H7 (cell line): ENCODE measurements at places on chromosomes 2 and 18.
A peak's percentile ranks its signal among the peaks of the same experiment; 100 is the strongest.

GRCh38 chr2:173048897-173049661 lies 26.6 kb upstream of the MAP3K20 start:
- DNase-seq: no peak

DNA sequence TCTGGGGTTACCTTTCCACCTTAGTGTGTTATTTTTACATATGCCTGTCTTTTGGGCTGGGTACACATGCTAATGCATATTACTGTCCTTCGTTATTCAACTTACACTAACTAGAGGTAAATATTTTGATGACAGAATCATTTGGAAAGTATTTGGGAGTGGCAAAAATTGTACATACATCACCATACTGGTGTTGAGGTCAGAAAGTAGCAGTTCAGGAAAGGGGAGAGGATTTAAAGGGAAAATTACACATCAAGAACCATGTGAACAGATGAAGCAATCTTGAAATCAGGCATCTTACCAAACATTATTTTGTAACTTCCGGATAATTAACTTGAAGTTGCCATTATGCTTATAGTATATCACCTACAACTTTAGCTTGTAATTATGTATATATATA lies 379.7 kb downstream of the RND3 start:
- no peak for DNase-seq

- no peak for DNase-seq
These were observed 298.4 kb upstream of the ZNF521 start for GRCh38 chr18:25650201-25650941.

DNA sequence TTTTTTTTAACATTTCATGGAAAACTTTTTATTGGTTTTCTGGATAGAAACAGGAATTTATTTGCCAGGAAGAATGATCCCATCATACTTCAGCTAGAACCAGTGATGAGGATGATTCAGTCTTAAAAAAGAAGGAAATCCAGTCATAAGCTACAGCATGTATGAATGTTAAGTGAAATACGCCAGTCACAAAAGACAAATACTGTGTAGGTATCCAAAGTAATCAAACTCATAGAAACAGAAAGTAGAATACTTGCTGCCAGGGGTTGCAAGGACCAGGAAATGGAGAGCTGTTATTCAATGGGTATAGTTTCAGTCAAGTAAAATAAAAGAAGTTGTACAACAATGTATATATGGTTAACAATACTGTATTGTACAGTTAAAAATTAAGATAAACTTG lies 21.3 kb downstream of the PSME4 start:
- DNase-seq: no peak

GRCh38 chr2:202002381-202002780 lies 31.3 kb upstream of the FZD7 start:
- DNase-seq: peak; percentile 60

GRCh38 chr2:180412219-180412618 lies 405.1 kb upstream of the CWC22 start:
- DNase-seq: no peak

- DNase-seq: no peak
These were observed 42.3 kb upstream of the ALPP start for GRCh38 chr2:232336241-232336736.

DNA sequence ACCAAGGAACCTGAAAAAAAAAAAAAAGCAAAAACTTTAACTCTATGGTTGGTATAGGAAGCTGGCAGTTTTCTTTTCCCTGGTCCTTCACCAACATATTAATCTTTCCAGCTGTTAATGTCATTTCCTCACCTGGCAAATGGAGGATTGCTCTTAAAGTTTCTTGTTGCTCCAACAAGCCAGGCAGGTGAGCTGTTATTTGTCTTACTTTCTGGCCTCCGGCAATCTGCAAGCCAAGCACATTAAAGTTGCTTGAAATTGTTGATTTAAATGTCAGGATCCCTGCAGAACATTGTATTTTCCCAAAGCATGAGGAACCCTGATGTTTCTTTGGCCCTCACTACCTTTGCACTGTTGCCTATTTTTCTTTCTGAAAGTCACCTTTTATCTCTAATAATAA lies 664.9 kb downstream of the METTL4 start:
- DNase-seq: no peak

- no peak for DNase-seq
These were observed 293.1 kb upstream of the KLHL29 start for GRCh38 chr2:23091900-23092299.

DNA sequence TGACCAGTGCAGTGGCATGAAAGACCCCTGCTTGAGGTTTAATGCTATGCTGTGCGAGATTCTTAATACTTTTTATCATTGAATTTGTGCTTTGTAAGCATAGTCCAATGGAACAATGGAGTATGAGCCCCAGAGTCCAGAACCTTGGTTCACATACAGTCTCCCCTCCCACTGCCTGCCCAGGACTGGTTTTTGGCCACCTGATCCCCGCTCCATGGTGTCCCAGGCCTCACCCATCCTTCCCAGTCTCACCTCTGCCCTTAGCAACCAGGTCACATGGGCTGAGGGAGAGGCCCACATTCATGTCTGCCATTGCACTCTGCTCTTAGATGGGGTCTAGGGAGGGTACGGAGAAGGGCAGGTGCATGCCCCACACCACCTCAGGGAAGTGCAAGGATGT lies 6.3 kb downstream of the PDE11A start:
- no peak for DNase-seq

DNA sequence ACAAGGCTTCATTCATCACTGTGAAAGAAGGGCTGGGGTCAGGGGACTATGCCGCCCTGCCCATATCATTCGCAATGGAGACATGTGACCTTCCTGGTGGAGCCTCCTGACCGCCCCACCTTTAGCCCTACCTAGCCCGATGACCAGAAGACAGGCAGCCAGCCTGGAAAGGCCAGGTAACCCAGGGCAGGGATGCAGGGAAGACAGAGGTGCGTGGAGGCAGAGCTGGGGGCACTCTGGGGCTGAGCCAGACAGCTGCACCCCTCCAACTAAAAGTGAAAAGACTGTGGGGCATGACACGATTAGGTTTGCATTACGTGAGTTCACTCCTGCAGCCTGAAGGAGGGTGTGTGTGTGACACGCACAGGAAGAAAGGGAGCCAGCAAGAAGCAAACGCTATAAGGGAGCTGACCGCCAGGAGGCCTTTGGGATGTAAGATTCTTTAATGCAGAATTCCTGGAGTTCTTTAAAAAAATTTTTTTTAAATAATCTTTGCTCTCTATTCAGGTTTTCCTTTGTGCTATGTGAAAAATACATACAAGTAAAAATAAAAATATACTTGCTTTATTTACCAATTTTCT lies 3.7 kb upstream of the HES6 start:
- peak; percentile 72 for DNase-seq

- DNase-seq: no peak
These were observed 205.7 kb downstream of the NEDD4L start for GRCh38 chr18:58249712-58250111.

- no peak for DNase-seq
These were observed 187.8 kb downstream of the FTCDNL1 start for GRCh38 chr2:199663157-199663556.

GRCh38 chr18:79197531-79197930 lies 128.3 kb downstream of the ATP9B start:
- no peak for DNase-seq

DNA sequence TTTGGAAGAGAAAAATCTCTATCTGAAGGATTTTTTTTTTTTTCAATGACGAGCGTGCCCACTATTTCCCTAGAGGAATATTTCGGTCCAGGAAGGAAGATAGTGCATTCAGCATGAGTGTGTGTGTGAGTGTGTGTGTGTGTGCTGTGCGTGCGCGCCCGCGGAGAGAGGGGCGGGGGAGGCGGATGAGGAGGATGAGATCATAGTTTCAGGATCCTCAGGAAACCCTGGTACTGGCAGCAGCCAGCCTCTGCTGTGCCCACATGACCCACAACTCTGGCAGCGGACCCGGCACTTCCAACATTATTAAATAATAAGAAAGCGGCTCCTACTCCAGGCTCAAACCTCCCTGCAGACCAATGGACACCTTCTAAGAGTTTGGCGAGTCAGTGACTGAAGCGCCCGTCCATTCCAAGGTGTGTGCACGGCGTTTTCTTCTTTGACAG lies 217.0 kb upstream of the DTNA start:
- DNase-seq: peak; percentile 73

GRCh38 chr2:41659758-41660157 lies 388.1 kb upstream of the PKDCC start:
- DNase-seq: no peak

DNA sequence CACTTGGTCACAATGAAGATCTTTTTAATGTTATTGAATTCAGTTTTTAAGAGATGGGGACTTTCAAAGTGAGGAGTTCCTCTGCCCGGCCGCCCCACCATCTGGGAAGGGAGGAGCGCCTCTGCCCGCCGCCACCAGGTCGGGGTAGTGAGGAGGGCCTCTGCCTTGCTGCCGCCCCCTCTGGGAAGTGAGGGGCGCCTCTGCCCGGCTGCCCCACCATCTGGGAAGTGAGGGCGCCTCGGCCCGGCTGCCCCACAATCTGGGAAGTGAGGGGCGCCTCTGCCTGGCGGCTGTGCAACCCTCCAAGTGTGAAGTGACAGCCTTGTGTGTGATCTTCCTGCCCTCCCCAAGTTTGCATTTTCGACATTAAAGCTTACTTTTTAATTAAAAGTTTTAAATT lies 899.3 kb downstream of the TRIB2 start:
- no peak for DNase-seq

DNA sequence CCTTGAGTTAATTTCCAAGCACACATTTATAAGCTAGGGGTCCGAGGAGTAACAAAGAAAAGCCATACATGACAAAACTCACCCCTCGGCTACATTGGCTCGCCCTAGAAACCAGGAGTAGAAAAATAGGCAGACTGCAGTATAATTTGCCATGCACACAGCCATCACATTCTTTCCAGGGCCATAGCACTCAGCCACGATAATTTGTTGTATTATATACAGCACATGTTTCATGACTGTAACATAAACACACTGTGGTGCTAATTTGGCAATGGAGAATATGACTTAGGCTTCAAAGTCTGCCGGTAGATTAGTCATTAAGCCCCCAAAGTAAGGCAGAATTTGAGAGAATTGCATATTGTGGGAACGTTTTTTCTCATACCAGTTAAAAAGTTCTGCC lies 254.9 kb downstream of the ZNF521 start:
- no peak for DNase-seq

- no peak for DNase-seq
These were observed 25.6 kb downstream of the FAP start for GRCh38 chr2:162217598-162217997.

DNA sequence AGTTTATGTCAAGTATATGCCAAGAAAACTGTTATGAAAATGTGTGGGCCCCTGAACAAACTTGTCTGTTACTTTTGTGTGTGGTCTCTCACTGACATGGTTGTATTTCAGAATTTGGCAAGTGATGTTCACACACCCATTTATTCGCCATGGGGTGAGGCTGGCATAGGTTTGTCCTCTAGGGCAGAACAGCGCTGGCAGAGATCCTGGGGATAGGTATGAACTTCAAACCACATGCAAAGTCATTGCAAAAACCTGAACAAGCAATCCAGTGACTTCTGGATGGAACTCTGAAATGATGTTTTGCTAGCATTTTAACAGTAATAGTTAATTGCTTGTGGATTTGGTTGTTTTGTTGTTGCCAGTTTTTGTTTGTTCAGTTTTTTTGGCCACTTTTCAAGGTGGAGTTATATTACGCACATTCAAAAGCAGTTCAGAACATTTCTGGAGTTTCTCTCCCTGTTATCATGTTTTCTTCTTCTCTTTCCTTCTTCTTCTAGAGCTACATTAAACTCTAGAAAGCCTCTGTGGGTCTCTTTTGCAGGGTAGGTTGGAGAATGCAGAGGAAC lies 78.5 kb downstream of the MDH1 start:
- DNase-seq: no peak

GRCh38 chr2:71250935-71251334 lies 24.0 kb upstream of the PAIP2B start:
- DNase-seq: no peak

GRCh38 chr2:33392366-33392765 lies 84.1 kb upstream of the RASGRP3 start:
- DNase-seq: no peak

GRCh38 chr2:125456693-125457363 lies 1199.1 kb upstream of the GYPC start:
- DNase-seq: no peak

DNA sequence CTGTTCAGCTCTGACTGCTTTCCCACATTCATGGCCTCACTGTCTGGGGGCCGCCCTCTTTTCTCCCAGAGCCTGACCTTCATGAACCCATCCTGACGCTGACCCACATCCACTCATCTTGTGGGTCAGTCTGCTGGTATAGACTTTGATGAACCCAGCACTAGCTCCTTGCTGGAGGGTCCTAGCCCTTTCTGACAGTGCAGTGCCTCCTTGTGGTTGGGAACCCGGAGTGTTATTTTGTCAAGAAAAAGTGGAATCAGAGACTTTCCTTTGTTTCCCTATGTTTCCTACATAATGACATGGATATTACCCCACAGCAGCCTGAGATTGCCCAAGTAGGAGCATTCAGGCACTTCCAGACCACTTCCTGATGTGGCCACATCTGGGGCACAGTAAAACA lies 19.3 kb upstream of the OSR1 start:
- peak; percentile 25 for DNase-seq

GRCh38 chr2:64203131-64203857 lies 59.1 kb upstream of the PELI1 start:
- peak; percentile 36 for DNase-seq
